ENCODE measurements at places on chromosomes 16 and 17.

GRCh38 chr17:68346448-68346847 is 55.2 kb downstream of the ARSG start:
- DNase-seq, result no peak

DNA sequence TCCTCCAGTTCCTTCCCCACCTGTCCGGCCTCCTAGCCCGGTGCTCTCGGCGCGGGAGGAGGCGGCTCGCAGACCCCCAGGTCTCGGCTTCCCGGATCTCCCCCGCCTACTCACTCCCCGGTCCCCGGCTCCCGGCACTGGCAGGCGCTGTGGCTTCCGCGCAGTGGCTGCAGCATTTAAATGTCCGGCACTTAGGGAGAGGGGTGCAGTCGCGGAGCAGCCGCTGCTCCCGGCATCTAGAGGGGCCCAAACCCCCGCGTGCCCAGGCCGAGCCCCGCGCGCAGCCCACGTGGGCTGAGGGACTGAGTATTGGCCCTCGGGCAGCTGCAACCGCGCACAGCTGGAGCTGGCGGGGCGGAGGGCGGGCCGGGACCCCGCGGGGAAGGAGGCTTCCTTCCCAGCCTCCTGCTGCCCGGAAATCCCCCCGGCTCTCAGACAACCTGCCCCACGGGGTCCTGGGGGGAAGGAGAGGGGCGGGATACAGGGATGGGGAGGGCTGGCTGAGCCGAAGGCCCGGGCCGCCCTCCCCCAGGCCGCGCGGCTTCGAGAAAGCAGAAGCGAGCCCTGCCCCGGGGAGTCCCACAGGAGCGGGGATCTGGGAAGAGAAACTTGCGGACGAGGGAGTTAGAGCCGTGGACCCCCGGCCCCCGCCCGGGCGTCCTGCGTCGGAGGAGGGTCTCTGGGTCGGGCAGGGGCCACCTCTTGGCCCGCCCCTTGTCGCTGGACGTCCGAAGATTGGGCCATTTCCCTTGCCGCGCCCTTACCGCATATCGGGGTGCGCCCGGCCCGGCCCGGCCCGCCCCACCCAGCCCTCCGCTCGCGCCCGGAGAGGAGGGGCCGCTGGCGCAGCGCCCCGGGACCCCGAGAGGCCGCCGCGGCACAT is at the start of gene MMP25:
MMP25 (plus strand) TSS at position 804 of the 883 bp plus-strand sequence. CDS start 357 bp downstream, outside the sequence.
- DNase-seq, result no peak

GRCh38 chr17:56222255-56222654 is 69.0 kb downstream of the ANKFN1 start:
- peak; percentile 23 for DNase-seq

GRCh38 chr16:8756755-8757154 is 40.7 kb downstream of the TMEM186 start:
- DNase-seq, result no peak

- no peak for DNase-seq
Measured at GRCh38 chr16:29779474-29779873, 1.4 kb downstream of the ZG16 start.

DNA sequence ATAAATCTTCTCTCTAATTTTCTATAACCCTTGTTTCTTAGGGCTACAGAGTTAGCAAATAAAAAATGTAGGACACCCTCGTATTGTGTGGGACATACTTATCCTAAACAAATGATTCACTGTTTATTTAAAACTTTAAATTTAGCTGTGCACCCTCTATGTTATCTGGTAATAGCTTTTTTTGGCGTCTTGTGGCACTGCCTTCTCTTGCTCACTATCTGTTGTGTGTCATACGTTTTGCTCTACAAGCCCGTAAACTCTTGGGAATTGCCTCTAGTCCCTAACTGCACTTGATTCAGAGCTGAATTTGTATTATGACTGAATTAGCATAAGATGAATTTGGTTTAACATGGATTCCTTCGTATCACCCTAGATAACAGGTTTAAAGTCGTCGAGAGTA is 144.3 kb upstream of the MYOCD start:
- DNase-seq, result no peak

- peak; percentile 77 for DNase-seq
Measured at GRCh38 chr17:67487506-67487905, 110.4 kb downstream of the PITPNC1 start.

GRCh38 chr16:14041164-14041563 is 30.0 kb upstream of the MRTFB start:
- no peak for DNase-seq

GRCh38 chr16:4373909-4374742 is 2.5 kb downstream of the VASN start:
- peak; percentile 95 for DNase-seq

GRCh38 chr17:68800751-68801150 is 154.4 kb downstream of the ABCA8 start:
- peak; percentile 35 for DNase-seq

- DNase-seq, result peak; percentile 74
Measured at GRCh38 chr16:3112058-3112880, at the start of gene ZNF205. ZNF205 (plus strand) TSS chr16:3112586; CDS start chr16:3113431, 845 bp downstream.

GRCh38 chr16:4958510-4959438 is 644 bp downstream of the SEC14L5 start:
- DNase-seq, result no peak

DNA sequence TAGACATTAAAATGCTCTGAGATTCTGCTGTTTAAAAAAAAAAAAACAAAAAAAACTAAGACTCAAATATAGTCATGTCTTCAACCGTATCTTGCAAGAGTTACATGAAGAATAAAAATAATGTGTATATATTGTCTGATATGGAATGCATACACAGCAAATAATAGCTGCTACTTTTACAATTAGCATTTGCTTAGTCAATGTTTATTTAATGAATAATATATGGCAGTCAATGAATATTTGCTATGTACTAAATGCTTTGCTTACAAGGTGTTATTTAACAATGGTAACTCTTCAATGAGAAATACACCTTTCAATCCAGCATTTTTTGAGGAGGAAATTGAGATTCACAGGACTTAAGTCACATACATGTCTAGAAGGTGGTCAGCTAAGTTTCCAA is 718.8 kb upstream of the SOX9 start:
- no peak for DNase-seq

- DNase-seq, result no peak
Measured at GRCh38 chr16:1757714-1758461, 13.5 kb downstream of the NME3 start.

DNA sequence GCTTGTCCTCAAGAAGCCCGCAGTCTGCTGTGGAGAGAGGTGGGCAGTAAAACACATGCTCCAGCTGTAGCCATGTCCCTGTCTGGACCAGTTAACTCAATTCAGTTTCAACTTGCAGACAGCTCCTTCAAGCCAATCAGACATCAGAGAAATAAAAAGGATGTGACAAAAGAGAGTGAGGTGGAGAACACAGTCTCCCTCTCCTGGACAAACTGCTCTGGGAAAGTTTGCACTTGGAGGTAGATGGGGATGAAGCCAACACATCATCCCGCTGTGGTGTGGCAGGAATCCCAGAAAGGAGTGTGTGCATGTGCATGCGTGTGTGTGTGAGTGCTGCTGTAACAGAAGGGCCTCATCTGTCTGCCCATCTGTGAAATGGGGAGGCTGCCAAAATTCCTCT is 358.6 kb upstream of the ASIC2 start:
- DNase-seq, result peak; percentile 3

DNA sequence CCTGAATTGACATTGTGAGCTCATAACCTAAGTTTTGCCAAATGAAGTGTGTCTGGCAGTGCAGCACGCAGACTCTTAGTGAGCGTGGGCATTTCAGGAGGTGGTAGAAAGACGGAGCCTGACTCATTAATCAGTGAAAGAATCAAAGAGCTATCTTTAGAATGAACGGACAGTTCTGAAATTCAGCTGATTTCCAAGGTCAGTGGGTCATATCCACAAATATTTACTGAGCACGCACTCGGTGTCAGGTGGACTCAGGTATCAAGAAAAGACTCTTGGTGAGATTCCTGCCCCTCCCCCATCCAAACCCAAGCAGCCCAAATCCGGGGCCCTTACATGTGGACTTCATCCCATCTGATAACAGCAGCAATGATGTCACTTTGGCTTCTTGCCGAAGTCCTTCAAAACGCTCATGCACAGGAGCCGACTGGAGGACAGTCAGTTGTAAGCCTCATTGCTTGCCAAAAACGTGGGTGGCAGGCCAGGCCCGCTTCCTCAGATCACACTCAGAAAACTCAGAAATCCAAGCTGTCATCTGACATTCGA is 185.8 kb downstream of the HS3ST3A1 start:
- peak; percentile 90 for DNase-seq

DNA sequence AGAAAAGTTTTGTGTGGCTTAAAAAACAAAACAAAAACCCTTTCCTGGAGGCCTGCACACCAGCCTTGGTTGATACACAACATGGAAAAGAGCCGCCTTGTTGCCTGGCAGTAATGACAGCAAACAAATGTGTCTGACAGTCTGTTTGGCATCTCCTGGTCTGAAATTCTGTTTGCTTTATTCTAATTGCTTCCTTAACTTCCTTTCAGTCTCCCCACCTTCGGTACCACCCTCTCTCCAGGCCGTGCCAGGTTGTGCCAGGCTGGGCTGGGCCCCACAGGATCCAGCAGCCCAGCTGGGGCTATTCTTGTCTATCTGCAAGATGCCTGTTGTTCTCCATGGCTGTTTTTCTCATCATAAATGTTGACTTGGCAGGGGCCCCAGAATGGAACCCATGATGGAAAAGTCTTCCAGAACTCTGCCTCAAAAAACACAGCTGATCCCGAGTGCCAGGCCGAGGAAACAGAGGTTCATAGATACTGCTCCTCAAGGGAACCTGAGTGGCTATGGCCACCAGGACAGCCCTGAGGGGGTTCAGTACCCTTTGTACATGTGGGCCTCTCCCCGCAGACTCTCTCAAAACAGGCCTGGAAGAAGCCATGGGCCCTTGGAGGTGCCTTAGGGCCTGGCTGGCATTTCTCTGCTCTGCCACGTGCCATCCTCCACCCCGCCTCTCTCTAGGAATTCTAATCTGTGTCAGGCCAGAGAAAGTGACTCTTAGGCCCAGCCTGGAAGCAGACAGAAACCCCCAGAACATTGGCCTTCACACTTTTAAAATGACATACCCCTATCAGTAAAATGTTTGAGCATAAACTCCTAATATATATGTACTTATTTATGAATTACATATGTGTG is 50.5 kb downstream of the YPEL2 start:
- no peak for DNase-seq

DNA sequence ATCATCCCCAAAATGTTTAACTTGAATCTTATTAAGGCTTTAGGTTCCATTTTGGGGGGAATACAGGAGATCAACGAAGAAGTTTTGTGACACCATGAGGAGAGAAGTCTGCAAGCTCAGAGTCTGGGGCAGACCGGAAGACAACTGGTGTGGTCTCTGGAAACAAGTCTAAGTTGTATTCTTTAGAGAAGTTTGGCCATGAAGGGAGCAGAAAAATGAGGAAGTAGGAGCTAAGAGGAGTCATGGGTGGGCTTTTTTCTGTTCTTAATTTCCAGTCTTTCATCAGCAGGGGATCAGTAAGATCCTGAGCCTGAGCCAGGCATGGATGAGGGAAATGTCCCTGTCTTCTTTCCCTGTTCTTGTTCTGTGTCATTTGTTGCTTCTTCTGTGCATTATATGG is 35.8 kb upstream of the NF1 start:
- DNase-seq, result no peak

DNA sequence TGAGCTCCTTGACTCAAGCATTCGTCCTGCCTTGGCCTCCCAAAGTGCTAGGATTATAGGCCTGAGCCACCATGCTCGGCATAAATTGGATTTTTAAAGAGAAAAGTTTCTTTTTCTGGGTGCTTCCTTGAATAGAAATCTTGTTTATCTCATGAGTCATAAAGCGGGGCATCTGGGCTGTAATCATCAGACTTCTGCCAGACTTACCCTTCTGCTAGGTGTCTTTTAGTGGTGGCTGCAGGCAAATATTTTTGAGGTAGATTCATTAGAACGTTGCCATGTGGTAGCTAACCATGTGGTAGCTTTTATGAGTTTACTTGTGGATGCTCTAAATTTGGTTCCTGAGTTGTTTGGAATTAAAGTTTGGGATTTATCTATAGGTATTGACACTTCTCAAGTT is 13.4 kb downstream of the PGS1 start:
- peak; percentile 87 for DNase-seq

GRCh38 chr17:66339561-66339960 is 37.1 kb downstream of the PRKCA start:
- DNase-seq, result no peak

- DNase-seq, result no peak
Measured at GRCh38 chr17:68143425-68143824, 104.4 kb upstream of the AMZ2 start.

- DNase-seq, result no peak
Measured at GRCh38 chr16:56203052-56203451, 11.8 kb downstream of the GNAO1 start.

- DNase-seq, result peak; percentile 11
Measured at GRCh38 chr16:75801307-75801706, 75.0 kb upstream of the CPHXL start.

DNA sequence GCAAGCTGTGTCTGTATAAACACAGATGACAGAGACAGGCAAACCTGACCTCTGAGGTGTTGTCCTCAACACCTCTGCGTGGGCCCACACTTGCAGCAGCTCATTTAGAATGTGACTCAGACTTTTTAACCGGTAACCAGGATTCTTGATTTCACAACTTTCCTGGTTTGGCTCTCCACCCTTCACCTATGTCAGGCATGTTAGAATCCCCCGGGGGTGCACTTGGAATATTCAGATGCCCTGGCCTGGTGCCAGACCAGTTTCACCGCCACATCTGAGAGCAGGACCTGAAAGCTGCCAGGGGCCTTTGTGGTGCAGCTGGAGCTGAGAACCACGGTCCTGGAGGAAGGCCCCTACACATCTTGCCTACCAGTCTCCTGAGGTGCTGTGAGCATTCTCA is 4.8 kb downstream of the DHODH start:
- no peak for DNase-seq

DNA sequence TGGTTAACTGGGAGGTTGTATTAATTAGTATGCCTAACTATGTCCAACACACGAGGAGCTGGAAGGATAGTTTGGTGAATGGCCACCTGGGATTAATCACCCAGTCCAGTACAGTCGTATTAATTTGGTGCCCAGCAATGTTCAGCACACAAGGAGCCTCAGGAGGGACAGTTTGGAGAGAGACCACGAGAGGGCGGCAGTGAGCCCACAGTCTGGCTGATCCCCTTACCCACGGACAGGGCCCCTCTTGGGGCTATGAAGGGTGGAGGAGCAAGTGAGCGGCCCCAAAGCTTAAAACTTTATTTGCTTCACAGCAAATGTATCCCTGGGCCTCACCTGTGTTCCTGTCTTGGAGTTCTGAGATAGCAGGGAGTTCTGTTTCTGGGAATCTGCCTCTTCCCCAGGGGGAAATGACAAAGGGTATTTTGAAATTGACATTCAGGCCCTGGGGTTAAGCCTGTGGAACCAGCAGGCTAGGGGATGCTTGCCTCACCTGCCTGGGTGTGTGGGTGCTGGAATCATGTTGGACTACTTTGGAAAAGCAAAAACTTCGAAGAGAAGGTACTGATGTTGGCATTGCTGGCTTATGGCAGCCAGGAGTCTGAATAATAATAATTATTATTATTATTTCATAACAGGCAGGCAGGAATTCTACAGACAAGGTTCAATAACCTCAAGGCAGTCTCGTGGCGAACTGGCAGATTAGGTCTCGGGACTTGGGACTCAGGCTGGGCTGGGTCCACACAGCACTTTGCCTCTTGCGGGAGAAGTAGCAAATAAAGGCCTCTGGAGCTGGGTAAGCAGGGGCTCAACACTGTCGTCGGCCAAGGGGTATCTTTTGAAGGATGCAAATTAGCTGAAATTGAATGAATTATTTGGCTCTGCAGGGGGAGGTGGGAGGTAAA is 227.6 kb upstream of the ASIC2 start:
- DNase-seq, result peak; percentile 12

Data from fibroblast of lung (primary cell).